Left kidney (tissue), 8 donors: ENCODE measurements at places on chromosomes 3 and 15.

- DNase-seq, result peak; percentile 37
Measured at GRCh38 chr15:91099995-91100813, at the start of gene SV2B. SV2B (plus strand) TSS chr15:91100257; CDS start chr15:91226264, 126,007 bp downstream.

- DNase-seq, result no peak
Measured at GRCh38 chr15:100192097-100193080, 149.4 kb downstream of the ADAMTS17 start.

DNA sequence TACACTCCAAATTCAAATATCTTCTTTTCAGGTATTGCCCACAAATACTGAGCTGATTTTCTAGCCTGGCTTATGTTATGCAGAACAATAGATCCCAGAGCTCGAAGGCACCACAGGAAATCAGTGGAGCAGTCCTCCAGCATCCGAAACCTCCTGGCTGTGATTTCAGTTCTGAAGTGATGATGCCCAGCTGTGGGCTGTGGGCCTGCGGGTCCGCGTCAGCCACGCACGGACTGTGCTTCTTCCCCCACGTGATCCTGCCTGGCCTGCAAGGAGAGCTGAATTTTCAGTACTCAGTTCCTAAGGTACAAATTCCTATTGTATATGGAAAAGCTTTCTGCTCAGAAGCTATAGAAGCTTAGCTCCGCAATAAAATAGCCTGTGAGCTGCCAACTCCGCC lies 96.2 kb downstream of the OCA2 start:
- no peak for DNase-seq

- no peak for DNase-seq
Measured at GRCh38 chr15:31141792-31142191, 40.3 kb upstream of the TRPM1 start.

- DNase-seq, result no peak
Measured at GRCh38 chr3:187044867-187045552, 94.3 kb downstream of the RPL39L start.

DNA sequence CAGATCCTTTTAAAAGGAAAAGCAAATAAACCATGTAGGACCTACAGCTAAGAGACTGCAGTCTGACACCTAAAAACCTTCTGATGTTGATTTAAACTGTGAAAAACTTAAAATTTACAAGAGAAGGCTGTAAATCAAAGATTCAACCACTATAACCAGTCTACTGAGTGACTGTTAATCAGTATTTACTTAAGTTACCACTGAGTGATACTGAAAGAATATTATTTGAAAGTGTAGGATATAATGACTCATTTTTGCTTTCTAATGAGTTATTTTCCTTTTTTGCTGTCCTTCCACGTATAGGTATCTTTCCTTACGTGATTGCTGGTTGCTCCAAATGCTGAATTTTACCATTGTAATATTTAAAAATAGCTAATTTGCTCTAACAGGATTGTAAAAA lies 44.6 kb downstream of the RFX7 start:
- no peak for DNase-seq

DNA sequence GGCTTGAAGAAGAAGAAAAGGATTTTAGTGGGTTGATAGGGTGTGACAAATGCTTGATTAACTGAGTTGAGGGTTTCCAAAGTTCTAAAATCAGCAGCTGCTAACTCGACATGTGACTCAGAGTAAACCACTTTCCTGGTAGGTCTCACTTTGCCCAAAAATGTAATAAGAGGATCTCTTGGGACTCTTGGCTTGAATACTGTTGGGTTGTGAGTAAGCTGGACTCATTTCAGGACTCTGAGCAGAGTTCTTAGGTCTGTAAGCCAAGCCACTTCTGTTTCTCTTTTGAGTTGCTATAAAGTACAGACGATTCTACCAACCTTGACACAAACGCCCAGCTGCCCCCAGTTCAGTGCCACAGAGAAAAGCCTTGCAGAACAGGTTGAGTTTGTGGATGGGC lies 241.1 kb downstream of the ZNF621 start:
- DNase-seq, result no peak

GRCh38 chr3:37689645-37690356 lies 171.9 kb upstream of the CTDSPL start:
- DNase-seq, result no peak

DNA sequence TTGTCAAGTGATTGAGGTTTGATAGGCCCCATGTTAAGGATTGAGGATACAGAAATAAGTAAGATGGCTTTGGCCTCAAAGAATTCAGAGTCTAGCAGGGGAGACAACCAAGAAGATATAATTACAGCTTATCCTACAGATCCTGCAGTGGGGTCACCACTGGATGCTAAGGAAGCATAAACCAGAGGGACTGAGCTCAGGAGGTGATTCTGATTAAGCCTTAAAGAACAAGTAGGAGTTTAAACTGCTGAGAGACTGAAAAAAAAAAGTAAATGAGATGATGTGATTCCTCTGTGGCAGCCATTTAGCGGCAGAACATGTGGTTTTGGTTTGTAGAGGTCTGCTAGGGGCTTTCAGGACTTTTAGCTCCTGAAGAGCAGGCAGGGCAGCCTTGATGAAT lies 72.1 kb upstream of the ROPN1 start:
- DNase-seq, result no peak

DNA sequence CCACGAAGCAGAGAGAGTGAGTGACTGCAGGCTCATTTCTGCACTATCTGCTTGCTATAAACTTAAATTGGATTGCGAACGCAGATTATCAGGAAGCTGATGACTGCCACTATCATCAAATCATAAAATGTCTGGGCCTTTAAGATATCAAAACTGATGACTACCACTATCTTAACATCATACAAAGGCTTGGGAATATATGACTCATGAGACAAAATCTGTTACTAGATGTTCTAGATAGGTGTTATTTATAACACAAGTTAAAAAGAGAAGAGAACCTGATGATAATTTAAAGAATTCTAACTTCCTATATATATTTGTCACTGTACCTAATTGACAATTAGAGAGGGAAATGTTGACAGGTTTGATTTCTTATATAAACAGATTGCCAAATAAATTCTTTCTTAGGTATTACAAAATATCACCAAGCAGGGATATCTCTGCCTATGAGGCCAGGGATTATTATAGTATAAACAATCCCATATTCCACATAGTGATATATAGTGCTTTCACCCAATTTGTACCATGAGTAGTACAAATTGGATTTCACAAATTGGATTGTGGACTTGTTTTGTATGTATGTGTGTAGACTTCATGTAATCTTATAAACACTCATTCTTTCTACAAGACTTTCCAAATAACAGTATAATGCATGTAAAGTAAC lies 1157.2 kb downstream of the ROBO1 start:
- no peak for DNase-seq

DNA sequence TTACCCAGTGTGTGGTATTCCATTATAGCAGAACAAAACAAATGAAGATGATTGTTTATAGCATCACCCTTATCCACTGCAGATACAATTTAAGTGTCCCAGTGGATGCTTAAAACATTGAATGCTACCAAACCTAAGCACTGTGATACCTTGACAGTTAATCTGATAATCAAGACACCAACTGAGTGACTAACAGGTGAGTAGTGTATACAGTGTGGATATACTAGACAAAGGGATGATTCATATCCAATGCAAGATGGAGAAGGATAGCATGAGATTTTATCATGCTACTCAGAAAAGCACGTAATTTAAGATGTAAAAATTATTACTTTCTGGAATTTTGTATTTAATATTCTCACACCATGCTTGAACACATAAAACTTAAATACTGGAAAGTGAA lies 1449.0 kb downstream of the OTOL1 start:
- no peak for DNase-seq

DNA sequence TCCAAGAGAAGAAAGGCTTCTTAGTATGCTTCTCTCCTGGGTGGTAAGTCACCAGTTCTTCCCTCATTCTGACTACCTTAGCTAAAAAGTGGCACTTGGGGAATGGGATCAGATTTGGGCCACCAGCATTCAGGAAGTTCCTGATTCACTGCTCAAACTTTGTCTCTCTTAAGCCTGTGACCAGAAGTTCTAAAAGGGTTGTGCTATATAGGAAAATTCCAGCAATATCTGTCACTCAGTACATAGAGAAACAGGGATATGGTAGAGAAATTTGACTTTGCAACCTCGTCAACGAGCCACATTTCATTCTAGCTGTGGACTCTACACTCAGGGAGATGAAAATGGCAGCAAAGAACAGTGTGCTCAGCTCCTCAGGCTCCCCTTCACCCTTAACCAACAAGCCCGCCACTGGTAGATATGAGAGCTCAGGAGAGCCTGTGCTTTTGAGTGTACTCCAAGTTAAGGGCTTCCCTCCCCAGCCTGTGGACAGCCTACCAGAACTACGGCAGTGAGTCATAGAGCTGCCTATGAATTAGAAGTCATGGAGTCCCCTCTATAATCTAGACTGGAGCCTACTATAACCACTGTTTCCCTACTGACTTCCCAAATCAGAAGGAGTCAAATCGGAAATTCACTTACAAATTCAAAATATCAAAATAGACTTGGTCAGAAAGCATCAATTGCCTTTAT lies 52.6 kb upstream of the MYO5C start:
- no peak for DNase-seq

DNA sequence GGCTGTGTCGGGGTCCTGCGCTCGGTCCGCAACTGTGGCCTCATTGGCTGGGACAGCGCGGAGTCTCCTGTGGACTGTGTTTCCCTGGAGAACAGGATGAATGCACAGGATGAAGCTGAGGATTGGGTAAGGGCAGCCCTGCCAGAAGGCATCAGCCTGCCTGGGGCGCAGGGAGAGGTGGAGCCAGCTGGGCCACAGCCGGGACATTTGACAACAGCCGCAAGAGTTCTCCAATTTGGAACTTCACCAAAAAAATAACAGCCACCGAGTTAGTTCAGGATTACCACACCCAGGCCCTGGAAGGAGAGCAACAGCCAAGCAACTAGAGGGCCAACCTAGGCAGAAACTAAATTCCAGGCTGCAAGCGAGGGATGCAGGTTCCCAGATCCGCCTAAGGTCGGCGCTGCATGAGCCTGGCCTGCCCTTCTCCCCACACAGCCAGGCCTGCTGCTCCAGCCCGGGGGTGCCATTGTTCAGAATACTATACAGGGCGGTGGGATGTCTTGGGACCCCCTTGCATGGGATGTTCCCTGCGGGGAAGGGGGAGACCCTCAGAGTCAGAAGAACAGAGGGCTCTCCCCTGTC lies 229.3 kb downstream of the OCA2 start:
- no peak for DNase-seq

DNA sequence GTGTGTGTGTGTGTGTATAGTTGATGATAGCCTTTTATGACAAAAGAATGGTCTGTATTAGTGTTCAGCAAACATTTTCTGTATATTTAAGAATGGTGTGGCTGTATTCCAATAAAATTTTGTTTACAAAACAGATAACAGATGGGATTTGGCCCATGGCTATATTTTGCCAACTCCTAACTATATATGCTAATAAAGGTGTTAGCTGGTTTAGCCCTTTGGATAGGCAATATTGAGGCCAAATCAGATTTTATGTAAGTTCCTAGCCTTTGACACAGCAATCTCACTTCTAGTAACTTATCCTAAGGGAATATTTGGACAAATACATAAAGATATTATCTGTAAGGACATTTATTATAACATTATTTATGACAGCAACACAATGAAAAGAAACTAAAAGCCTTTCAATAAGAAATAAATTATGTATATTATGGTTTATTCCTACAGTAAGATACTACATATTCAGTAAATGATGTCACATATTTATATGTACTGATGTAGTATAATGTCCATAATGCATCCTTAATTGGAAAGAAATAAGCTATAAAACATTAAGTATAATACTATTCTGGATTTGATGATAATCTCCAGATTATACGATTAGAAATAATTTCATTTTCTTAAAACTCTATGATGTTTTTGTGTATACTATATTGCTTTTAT lies 264.0 kb downstream of the RBMS3 start:
- DNase-seq, result no peak

DNA sequence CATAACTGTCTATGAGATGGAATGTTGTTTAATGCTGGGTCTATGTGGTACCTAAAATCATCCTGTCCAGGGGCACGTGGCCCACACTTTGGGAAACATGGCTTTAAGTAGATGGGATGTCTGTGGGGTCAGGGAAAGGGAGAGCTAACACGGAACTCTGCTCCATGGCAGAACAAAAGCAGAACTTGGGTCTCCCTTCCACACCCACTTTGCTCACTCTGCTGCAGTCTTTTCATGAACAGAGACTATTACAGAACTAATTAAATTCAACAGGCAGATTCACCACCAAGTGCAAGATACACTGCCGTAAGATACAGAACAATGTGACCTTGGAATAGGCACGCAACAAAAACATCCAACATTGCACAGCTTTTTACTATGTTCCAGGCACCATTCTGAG lies 28.2 kb downstream of the POPDC2 start:
- no peak for DNase-seq

DNA sequence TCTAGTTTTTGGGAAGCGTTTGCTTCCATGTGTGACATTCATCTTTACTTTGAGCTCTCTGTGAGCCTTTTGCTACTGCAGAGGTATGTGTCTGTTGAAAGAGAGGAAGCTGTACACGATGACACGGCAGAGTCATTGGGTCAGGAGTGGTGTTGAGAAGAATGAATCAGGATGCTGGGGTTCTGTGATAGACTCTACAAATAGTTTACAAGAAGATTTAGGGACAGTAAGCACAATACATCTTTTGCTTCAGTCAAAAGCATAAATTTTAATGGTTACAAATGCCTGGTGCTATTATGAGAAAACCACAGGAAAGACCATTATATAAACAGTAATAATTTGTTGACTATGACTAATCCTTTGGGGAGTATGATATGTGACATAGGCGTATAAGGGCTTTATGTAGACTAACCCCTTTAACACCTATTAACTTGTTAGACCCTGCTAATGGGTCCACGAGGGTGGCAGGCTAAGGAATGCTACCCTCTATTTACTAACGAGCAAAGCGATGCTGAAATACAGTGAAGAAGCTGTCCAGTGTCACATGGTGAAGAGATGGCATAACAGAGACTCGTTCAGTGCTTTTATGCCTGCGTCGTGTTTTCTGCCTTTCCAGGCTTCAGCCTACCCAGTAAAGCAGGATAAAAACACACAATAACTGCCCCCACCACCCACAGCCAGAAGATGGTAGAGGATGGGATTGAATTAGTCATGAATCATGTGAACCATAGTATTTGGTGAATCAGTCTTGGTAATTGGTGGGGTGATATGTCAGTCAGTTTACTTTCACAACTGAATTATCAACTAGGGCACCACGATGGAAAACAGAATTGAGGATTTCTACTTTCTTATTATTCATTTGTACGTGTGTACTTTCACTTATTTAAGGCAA lies 118.8 kb downstream of the LPP start:
- no peak for DNase-seq

- no peak for DNase-seq
Measured at GRCh38 chr15:80403712-80404056, 498 bp upstream of the ARNT2 start.

GRCh38 chr3:14126887-14127505 lies 2.1 kb downstream of the TMEM43 start:
- DNase-seq, result no peak

GRCh38 chr15:77369168-77369567 lies 50.7 kb downstream of the PEAK1 start:
- DNase-seq, result no peak

- DNase-seq, result no peak
Measured at GRCh38 chr3:149276619-149277018, 55.0 kb upstream of the CP start.

GRCh38 chr15:83769411-83769999 lies 115.6 kb downstream of the ADAMTSL3 start:
- no peak for DNase-seq

- no peak for DNase-seq
Measured at GRCh38 chr3:118116991-118117390, 917.7 kb downstream of the IGSF11 start.
